ENCODE measurements at places on chromosomes 16 and 17.

DNA sequence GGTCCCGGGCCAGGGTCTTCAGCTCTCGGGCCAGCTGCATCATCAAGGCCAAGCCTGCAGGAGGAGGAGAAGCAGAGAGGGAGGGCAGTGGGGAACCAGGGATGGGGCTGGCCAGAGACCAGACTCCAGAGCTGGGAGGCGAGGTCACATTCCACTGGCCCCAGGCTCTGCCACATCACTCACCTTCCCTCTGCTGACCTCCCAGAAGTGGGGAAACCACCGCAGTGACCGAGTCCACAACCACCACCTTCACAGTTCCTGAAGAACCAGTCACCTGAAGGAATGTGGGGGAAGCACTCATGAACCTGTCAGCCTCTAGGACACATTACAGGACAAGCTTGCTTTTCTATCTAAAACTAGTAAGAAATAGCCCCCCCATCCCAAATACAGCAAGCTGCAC, 16.4 kb downstream of the RAD51D start:
- DNase-seq = no peak

DNA sequence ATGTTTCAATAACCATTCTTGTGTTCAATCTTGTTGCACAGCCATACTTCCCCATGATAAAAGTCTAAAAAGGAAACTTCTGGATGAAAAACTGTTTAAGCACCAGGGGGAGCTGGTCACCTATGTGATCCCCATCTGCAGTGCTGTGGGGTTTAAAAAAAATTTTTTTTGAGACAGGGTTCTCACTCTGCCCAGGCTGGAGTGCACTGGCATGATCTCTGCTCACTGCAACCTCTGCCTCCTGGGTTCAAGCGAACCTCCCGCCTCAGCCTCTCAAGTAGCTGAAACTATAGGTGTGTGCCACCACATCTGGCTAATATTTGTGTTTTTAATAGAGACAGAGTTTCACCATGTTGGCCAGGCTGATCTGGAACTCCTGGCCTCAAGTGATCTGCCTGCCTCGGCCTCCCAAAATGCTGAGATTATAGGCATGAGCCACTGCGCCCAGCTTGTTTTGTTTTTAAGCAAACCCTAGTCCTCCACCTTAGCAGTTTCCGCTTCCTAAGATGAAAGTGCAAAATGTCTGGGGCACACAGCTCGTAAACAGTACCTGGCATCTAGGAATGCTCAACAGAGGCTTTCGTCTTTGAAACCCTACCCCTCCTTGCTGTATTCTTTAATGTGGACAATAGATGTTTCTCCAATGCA, 25.4 kb downstream of the DNAJA2 start:
- DNase-seq = peak; percentile 53

GRCh38 chr17:12407495-12408252, 258.0 kb upstream of the MYOCD start:
- DNase-seq = no peak

- no peak for DNase-seq
Measured at GRCh38 chr17:77491921-77492445, 351.2 kb downstream of the SEC14L1 start.

GRCh38 chr16:58035356-58036170, 10.0 kb downstream of the MMP15 start:
- no peak for DNase-seq

DNA sequence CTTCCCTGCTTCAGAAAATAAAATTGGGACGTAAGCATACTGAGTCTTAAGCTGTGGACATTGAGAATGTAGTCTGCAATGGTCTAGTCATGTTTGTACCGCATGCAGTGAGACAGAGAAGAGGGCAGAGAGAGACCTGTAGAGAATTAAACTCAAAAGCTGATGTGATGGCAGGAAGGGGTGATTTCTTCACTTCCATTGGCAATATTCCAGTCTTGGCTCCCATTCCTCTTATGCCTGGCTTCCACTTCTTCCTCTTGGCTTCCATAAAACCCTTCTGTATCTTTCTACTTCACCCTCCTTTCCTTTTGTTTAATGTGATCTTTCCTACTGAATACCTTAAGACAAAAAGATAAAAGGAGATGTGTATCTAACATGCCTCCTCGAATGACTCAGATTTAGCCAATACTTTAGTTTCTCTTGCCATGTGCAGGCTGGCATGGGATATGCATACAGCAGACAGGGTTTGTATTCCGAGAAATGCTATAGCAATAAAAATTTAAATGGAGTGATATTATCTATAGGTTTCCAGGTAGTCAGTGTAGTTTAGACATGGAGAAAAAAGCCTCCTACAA, 423.1 kb upstream of the DYNLRB2 start:
- DNase-seq = no peak

- peak; percentile 84 for DNase-seq
Measured at GRCh38 chr16:23424292-23424958, 28.6 kb downstream of the COG7 start.

DNA sequence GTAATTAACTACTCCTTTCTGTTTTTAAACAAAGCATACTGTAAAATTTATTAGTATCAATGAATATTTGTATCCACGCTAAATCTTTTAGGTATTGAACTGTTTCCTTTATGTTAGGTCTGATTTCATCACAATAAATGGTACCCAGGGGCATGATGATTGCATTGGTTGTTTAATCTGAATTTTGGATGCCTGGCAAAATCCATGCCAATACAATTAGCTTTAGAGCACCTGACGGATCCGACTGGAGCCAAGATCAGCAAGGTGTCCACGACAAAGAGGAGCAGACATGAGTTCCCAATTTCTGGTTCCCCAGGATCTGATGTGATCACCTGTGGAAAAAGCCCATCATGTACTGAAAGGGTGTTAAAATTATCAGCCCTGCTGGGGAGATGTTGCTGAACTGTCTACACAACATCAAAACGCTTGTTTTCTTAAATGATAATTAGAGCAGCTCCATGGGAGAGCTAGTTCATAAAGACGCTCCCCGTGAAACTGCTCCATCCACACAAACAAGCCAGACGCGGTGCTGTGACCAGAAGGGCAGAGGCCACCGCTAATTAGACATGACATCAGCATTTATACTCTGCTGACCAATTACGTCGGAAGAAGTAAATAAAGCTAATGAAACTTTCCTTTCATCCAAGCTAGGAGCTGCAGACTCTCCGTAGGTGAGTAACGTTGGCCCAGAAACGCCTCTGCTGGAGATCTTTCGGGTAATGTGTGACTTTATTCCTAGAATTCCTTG, 151.7 kb downstream of the CPPED1 start:
- DNase-seq = no peak

GRCh38 chr17:50866950-50867362, 802 bp upstream of the TOB1 start:
- no peak for DNase-seq

DNA sequence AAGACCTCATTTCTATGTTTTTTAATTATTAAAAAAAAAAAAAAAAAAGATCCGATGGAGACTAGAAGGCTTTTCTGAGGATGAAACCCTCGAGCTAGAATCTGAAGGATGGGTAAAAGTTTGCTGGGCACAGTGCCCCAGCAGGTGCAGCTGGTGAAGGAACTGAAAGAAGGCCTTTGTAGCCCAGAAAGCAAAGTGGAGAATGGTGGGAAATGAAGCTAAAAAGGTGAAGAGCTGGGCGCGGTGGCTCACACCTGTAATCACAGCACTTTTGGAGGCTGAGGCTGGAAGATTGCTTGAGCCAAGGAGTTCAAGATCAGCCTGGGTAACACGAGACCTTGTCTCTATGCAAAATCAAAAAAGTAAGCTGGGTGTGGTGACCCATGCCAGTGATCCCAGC, 50.3 kb upstream of the SEC14L1 start:
- DNase-seq = no peak

DNA sequence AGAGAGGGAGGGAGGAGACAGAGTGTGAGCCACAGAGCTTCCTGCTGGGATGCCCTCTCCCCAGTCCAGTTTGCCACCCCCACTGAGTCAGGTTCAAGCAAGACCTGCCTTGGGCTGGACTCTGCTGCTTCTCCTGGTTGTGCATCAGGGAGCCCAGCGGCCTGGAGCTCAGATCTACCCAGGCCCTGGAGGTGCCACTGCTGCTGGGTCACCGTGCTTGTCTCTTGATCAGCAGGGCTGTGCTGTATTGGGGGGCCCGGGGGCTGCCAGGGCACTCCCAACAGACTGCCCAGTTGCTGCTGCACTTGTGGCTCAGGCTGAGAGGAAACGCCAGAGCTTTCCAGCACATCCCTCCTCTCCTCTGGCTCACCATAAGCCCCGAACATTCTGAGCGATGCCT, 8.9 kb downstream of the TLE7 start:
- DNase-seq = no peak

GRCh38 chr16:58264007-58264406, 30.8 kb downstream of the PRSS54 start:
- DNase-seq = no peak

GRCh38 chr16:48041981-48042421, 113.8 kb downstream of the ABCC12 start:
- peak; percentile 19 for DNase-seq

GRCh38 chr16:52537516-52537915, 9.4 kb downstream of the TOX3 start:
- DNase-seq = no peak

GRCh38 chr17:9330611-9331271, 244.9 kb downstream of the STX8 start:
- DNase-seq = no peak

DNA sequence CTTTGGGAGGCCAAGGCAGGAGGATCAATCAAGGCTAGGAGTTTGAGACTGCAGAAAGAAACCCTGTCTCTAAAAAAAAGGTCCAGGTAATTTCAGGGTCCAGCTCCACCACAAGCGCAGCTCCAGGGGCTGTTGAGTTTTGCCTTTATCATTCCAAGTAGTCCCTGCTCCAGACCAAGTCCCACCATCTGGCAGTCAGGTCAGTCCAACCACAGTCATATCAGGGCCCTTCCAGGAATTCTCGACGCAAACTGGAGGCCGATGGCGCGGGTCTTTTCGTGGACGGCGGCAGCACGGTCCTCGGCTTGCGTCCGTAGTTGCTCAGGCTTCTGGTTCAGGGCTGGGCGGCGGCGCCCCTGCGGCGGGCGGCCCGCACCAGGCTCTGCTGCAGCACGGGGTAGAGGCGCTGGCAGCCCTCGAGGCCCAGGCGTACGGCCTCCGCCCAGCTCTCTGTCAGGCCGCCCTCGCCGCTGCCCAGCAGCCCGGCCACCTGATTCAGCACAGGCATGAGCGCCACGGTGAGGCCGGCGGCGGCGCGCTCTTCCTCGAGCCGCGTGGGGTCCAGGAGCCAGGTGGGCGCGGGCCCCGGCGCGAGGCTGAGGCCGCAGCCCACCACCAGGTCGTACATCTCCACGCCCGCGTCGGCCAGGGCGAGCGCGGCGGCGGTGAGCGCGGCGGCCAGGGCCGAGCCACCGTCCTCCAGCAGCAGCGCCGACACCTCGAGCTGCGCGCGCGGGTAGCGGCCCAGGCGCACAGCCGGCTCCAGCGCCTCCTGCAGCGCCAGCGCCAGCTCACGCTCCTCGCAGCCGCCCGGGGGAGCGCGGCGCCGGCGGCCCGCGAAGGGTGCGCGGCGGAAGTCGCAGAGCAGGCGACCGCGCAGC, 752 bp downstream of the EXOSC6 start:
- DNase-seq = peak; percentile 23

DNA sequence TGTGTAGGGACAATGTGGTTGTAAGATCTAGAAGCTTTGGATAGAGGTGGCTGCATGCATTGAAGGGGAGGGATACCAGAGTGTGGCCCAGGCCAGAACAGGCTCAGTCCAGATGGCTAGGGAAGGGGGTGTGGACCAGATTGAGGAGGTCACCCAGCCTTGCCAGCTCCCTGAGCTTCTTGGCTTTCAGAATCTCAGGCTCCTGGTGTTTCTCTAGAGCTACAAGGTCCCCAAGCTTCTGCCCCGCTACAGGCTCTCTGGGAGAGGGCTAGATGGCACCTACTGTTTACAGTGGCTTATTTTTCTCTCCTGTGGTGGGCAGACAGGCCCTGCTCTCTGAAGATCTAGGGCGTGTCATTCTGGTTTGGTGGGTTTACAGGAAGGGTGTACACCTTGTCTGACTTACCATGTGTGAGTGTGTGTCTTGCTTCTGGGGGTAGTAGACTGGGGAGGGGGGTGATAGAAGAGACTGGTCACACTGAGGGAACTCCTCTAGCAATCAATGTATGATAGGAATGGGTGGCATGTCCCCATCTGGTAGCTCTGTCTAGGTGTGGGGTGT, 1.1 kb downstream of the RARA start:
- DNase-seq = peak; percentile 31

DNA sequence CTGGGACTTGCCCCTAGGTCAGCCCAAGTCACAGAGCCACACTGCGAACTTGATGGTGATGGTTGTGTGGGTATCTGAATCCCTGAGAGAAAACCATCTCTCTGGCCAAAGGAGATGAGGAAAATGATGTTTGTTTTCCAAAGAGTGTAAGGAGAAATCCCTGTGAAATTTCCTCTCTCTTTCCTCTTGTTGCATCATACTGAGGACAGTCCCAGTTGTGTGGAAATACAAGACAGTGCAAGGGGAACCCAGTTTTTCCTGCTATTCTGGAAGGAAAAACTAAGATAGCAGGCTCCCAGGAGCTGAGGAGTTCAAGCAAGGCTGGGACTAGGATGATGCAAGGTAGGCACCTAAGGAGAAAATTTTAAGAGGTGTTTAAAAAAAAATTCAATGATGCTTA, 86.8 kb upstream of the TOM1L1 start:
- no peak for DNase-seq

DNA sequence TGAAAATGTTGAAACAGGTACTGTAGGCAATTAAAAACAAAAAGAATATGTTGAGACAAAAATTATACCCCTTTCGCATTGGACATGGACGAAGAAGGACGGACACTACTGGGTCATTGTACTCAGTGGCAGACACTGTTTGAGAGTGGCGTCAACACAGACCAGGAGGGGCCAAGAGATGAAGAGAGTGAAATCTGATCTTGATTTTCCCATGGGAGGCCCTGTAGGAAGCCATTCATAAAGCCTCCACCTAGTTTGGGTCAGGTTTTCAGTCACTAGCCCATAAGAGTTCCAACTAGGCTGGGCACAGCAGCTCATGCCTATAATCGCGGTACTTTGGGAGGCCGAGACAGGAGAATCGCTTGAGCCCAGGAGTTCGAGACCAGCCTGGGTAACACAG, 23.6 kb upstream of the SMURF2 start:
- DNase-seq = peak; percentile 1

DNA sequence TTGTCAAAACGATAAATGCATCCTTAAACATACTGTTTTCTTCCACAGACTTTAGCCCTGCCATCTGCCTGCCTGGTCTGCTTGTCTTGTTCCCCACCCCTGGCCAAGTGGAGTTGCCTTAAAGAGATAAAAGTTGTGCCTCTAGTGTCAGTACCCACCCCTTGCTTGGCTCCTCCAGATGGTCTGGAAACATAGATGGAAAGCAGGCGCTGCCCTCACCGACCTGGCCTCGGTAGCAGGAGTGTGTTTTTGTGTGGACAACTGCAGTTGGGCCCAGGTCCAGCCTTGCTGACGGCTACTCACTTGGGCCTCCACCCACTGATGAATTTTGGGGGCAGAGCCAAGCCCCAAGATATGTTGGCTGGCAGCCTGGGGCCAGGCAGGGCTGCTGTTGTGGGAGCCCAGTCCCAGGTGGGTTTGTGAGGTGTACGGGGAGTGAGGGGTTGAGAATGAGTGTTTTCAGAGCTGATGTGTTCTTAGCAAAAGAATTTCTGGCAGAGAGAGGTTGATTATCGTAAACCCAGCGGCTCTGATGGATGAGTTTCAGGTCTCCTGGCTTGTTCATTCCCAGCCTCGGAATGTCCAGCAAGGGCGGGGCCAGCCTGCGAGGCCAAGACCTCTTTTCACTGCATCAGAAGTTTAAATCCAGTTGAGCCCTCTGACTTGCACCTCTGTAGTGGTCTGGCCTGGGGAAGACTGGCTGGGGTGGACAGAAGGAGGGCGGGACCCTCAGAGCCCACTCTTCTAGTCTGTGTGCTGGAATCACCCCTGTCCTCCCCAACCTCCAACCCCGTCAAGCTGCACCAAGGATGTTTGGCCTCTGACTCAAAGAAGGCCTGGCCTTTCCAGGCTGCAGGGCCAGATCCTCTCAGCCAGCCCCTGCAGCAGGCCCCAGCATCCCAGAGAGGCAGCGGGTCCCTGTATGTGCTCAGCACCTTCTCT, 179.7 kb downstream of the RAB11FIP4 start:
- DNase-seq = peak; percentile 18

Measured in PC-3 (cell line).